Activated CD8-positive, alpha-beta T cell treated with anti-CD3 and anti-CD28 coated beads, Interleukin-2, amount 10 ng/mL, durations not matched to agents 7 days and 5 days (primary cell): ENCODE measurements at places on chromosomes 2 and 18.

GRCh38 chr18:75489493-75490190 lies 62.1 kb upstream of the SMIM21 start:
- DNase-seq = no peak

- no peak for DNase-seq
Measured at GRCh38 chr2:231929961-231930592, 3.9 kb upstream of the NPPC start.

- DNase-seq = no peak
Measured at GRCh38 chr2:27705851-27706622, 42.3 kb downstream of the SLC4A1AP start.

DNA sequence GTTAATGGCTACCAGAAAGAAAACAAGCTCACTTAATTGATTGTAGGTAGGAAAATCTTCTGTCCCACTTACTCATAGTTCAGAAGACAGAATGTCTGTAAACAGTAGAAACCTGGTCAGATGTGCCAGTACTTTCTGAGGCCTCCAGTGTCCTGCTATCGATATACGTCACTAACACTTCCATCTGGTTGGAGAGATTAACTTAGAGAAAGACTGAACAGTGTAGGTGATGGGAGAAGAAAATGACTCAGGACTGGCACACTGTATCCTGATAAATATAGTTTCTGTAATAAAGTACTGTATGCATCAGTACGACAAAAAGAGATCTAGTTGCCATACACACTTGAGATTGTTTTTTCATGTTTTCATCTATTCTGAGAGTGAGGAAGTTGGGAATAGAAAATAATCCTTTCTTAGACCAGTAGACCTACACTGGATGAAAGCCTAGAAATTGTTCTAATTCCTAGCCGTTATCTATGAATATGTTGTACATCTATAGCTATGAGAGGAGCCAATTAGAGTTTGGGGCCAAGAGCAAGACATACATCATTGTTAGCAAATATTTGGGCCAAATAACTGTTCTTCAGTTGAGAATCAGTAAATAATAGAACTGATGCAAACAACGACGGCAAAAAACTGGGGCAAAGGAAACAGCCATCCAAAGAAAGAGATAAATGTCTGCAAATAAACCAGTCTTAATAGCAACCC lies 105.9 kb downstream of the NAT8 start:
- DNase-seq = no peak

GRCh38 chr2:196170213-196170605 lies 1.2 kb downstream of the STK17B start:
- DNase-seq = peak; percentile 84

- DNase-seq = no peak
Measured at GRCh38 chr2:9076210-9076609, 72.7 kb upstream of the MBOAT2 start.

DNA sequence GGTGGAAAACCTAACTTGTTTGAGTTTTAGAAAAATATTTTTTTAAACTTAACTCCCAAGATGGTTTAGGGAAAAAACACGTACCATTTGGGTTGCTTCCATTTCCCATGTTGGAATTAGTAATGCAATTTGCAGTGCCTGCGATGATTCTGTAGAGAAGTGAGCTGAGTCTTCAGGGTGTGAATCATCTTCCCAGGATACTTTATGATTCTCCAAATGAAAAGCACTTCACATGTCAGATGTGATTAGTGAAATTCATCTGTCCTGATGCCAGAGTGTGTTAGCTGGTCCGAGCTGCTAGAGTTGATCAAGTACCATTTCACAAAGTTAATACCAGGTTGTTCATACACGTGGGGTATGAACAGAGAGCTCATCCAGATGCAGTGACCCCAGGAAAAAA lies 59.1 kb downstream of the ACOXL start:
- DNase-seq = no peak

- no peak for DNase-seq
Measured at GRCh38 chr2:198231562-198231961, 427.2 kb downstream of the PLCL1 start.

DNA sequence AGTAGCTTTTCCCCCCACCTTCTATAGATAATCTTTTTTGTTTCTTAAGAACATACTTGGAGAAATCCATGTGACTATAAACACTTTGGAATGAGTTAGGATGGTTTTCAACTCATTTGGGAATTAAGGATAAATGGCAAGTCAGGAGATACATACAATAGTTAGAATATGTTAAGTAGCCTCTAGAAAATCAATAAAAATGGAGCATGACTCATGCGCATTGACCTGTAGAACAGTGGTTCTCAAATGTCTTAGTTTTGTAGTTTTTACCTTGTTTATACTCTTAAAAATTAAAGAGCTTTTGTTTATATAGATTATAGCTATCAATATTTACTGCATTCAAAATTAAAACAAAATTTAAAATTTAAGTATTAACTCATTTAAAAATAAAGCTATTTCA lies 24.7 kb downstream of the NUP35 start:
- no peak for DNase-seq
